Right hindlimb (tissue), 1 donor: ENCODE measurements at places on chromosomes 2 and 18.

GRCh38 chr2:79554899-79555298, 42.0 kb downstream of the CTNNA2 start:
- DNase-seq = no peak

GRCh38 chr2:190596993-190597392, 51.9 kb upstream of the NAB1 start:
- no peak for DNase-seq

- no peak for DNase-seq
Observed at GRCh38 chr2:44545005-44545404, 183.3 kb downstream of the CAMKMT start.

- DNase-seq = no peak
Observed at GRCh38 chr2:86821306-86821705, 30.6 kb upstream of the CD8A start.

- DNase-seq = peak; percentile 83
Observed at GRCh38 chr2:188293601-188294351, 2.1 kb downstream of the GULP1 start.

DNA sequence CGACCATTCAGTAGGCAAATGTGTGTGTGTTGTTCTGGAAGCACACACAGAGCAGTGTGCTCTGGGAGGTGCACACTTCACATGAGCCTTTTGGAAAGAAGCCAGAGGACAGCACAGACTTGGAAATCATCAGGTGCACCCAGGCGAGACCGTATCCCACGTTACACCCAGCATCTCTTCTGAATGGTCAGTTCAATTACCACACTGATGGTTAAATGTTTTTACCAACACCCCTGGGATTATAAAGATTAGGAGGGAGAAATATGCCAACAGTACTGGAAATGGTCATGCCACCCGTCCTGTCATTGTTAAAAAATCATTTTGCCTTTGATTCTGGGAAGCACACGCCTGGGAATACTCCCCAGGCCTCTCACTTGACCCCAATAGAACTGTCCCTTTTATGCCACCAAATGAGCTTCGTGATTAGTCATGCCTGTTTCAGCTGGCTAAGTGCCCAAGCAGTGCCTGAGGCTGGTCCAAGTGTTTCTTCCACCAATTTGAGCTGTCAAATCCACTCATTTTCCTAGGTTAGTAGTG, 183.7 kb downstream of the NRP2 start:
- DNase-seq = no peak

GRCh38 chr2:190819840-190820301, 60.8 kb upstream of the GLS start:
- peak; percentile 59 for DNase-seq

DNA sequence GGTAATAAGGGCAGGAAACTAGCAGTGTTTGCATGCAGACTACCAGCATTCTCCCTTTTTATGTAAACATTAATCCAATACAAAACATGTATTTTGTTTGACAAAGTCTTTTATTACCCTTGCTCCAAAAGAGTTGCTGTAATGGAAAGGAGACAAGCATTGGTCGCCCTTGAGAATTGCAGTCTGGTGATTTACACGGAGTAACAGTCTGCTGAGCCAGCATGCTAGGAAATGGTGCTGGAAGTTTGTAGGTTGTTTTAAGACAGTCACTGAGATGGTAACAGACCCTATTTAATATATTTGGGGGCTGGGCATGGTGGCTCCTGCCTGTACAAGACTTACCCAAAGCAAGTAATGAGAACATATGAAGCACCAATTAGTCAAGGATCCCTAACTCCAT, 2.8 kb upstream of the PRKCE start:
- no peak for DNase-seq

DNA sequence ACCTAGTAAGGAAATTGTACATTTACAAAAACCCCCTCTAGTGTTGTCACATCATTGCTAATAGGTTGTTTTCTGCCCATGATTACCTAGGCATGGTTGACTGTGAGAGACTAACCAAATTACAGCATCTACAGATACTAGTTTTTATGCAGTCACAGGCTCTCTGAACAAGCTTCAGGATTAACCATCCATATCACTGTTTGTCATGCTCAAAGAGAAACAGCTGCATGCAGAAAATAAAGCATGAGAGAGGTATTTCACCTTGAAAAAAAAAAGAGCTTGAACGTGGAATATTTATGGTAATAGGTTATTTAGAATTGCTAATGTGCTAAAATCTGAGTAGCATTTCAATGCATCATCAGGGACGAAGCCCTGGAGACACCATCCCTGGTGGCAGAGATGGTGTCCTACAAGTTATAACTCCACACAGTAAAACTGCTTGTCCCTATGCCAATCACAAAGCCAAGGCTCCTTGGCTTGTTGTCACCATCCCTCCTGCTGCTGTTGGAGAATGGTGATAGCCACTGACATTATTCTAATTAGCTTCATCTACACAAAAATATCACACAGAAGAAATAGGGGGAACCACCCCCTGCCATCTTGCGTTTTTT, 5.4 kb downstream of the NEB start:
- no peak for DNase-seq

DNA sequence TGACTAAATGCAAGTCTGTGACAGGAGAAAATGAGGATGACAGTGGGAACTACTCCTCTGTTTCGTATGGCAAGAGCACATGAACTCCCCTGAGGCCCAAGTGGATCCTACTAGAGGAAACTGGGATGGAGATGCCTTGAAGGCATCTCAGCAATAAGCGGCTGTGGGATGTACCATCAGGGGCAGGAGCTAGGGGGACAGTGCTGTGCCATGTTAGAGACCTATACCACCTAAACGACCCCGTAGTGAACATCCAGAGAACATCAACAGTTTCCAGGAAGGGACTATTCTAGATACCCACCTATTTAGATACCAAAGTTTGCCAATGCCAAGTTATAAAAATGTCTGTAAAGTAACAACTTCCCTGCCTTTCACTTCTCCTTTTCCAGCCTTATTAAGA, 860.8 kb upstream of the ACVR2A start:
- DNase-seq = no peak

DNA sequence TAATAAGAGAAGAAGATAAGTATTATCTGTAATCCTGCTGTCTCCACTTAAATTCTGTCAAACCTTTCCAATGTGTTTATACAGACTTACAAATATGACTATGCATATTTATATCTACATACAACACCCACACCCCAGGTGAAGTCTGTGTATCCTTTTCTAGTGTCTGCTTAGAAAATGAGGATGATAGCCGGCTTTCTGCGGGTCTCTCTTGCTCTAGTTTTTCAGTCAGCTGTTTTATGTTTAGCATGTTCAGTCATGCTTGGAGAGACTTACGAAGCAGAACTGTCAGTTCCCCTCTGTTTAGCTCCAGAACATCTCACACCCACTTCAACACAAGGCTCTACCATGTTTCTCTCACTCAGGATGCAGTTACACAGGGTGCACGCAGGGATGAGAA, 137.3 kb upstream of the NFATC1 start:
- DNase-seq = no peak

- DNase-seq = no peak
Observed at GRCh38 chr2:198852248-198852647, 605.5 kb downstream of the SATB2 start.

DNA sequence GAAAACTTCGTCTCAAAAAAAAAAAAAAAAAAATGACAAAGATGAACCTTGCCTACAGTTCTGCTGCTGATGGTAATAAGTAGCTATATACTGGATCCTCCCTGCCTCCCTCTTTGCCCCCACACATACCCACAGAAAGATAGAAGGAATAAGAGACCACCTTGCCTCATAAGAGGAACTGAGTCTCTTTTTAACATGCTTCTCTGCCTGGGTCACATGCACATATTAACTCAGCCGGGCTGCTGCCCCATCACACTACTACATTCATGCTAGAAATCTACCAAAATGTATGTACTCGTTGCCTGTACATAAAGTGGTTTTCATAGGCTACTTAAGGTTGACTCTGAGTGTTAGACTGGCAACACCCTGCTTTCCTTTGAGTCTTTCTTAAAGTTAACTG, 78.9 kb upstream of the B3GNT2 start:
- no peak for DNase-seq

- DNase-seq = no peak
Observed at GRCh38 chr18:32840962-32841361, 68.1 kb upstream of the KLHL14 start.

DNA sequence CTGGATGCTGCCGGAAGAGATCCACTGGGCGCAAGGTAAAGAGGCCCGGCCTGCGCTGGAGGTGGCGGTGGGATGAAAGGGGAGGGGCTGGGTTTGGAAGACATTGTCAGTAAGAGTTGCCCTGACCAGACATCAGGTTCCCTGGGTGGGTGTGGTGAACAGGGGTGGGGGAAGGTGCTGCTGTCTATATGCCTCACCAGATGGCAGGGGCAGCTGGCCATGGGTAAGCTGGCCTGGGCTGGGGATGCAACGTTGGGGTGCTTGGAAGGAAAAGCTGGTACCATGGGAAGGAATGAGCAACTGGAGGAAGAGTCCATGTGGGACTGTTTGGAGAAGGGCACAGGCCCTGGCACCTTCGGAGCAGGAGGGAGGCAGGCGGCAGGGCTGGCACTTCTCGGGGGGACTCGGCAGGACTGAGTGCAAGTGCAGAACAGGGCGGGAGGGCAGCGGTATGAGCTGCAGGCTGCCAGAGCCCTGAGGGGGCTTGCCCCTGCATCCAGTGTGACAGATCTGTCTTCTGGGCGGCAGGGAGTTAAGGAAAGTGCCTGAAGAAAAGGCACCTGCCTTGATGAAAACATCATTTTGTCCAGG, 146.4 kb downstream of the DYSF start:
- no peak for DNase-seq

DNA sequence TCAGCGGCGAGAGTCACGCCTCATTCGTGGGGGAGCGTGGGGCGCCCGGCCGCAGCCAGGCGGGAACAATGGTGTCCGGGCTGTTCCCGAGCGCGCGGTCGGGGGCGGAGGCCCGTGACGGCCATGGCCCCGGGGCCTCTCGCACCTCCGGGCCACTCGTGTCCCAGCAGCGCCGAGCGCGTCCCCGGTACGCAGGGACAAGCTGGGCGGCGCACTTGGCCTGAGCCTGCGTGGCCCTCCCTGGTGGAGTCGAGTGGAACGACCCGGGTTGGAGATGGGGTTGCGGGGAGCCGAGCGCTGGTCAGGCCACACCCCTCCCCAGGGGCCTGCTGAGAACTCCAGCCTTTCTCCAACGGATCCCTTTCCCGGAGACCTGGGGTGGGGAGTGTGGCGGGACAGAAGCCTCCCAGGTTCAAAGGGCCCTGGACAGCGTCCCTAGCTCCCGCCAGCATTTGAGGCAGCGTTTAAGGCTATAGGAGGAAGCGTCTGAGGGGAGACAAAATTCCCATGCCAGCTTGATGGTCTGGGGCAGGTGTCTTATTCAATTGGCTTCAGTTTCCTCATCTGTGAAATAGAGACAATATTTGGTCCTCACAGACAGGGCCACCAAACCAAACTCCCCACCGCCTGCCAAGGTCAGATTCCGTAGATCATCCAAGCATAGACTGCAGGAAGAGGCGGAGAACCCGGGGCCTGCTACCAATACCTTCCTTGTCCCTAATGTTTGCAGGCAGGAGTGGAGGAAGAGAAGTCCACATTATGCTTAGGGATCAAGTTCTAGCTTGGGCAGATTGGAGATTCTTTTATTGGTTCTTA, 553 bp downstream of the CNDP2 start:
- peak; percentile 76 for DNase-seq

DNA sequence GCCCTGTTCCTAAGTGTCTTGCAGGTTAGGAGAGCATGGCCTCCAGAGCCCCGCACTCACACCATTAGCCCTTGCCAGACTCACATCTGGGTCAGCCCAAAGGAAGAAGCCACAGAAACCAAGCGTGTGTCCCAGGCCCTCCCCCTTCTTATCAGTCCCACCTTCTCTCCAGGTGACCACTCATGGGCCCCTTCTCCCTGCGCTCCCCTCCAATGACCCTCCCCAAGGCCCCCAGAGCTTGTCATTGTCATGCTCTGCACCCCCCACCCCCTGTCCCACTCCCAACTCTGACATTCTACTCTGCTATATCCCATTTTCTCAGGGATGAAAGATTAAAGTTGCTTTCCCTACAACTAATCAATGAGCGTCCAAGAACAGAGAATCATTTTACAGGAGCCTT, 30.1 kb downstream of the CAPN14 start:
- no peak for DNase-seq

GRCh38 chr2:85156153-85156552, 23.0 kb downstream of the TCF7L1 start:
- DNase-seq = peak; percentile 57

- DNase-seq = no peak
Observed at GRCh38 chr2:181464966-181465365, 7.8 kb downstream of the ITGA4 start.

- DNase-seq = no peak
Observed at GRCh38 chr18:11980494-11981191, 664 bp upstream of the IMPA2 start.

GRCh38 chr2:23824777-23825212, 102.1 kb downstream of the ATAD2B start:
- peak; percentile 20 for DNase-seq

DNA sequence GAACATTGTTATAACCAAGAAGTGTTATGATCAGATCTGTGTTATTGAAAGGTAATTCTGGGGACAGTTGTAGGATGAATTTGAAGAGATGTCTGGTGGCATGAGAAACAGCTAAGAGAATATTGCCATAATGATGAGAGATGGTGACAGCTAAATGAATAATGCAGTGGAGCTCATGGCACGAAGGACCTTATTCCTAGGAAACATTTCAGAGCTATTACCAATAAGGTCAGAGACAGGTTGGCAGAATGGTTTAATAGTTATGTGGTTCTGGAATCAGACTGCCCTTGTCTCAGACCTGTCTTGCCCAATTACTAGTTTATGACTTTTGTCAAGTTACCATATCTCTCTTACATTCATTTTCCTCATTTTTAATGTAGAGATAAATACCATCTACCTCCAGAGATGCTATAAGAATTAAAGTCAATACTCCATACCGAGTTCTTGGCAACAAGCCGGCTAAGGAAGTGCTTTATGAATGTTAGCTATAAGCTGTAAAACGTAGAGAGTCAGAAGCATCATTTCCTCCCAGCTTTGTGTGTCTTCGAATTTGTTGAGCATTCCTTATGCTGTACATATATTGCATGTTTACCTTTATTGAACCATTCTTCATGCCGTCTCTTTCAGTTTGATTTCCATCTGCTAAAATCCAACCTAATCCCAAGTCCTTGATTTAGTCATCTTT, 73.6 kb upstream of the COL5A2 start:
- DNase-seq = peak; percentile 27

- peak; percentile 51 for DNase-seq
Observed at GRCh38 chr2:23593752-23594459, 208.9 kb downstream of the KLHL29 start.

DNA sequence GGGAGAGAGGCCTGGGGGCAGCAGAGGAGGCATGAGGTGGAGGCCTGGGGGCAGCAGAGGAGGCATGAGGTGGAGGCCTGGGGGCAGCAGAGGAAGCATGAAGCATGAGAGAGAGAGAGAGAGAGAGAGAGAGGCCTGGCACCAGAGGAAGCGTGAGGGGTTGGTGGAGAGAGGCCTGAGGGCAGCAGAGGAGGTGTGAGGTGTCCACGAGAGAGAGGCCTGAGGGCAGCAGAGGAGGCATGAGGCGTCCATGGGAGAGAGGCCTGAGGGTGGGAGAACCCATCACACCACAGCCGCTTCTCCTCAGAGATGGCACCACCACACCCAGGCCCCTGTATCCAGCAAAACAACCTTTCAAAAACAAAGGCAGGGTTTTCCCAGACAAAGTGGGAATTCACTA, 55.7 kb upstream of the KCNG2 start:
- DNase-seq = no peak
